ENCODE measurements at places on chromosomes 3 and 15.
A peak's percentile ranks its signal among the peaks of the same experiment; 100 is the strongest.

DNA sequence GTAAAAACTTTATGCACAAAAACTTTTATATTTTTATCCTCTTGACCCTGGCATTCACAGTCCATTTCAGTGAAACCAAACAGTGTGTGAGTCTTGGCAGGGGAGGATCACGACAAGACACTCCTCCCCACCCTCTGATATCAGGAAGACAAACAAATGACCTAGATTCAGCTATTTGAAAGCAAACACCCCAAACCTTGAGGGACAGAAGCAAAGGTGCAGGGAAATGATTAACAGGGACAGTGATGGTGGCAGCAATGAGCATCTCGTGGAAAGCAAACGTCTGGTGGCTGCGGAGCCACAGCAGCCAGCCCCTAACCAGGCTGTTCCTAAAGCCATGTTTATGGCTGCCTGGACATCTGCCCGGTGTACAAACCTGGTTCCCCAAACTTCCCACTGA is 52.1 kb downstream of the FSIP1 start:
- DNase-seq = no peak

- DNase-seq = no peak
Measured at GRCh38 chr3:129936757-129937156, 37.8 kb upstream of the TRH start.

- no peak for DNase-seq
Measured at GRCh38 chr3:99856437-99857220, 39.0 kb downstream of the CMSS1 start.

GRCh38 chr15:57526076-57526475 is 65.6 kb upstream of the MYZAP start:
- DNase-seq = no peak

DNA sequence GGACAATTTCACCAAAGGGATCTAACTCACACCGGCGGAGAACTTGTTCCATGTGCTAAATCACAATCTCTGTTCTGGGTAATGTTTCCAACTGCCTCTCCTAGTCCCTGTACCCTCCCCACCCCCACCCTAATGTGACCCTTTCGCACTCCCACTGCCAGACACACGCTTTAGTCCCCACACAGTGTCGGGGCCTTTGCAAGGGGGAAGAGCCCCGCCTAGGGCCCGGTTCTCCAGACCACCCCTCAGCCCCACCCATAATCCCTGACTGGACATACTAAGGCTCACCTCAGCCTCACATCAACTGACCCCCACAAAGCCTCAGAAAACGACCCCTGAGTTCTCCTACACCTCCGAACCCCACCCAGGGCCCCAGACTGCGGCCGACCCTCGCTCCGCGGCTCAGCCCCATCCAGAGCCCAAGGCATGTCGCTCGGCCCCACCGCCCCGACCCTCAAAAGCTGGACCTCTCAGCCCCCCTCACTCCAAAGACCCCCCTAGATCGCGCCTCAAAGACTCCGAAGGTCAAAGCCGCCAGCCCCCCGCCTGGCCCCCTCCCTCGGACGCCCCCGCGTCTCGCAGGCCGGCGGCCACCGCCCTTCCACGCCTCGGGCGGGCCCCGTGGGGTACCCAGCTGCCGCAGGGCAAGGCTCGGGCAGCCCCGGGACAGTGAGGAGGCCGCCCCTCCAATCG is 72.0 kb upstream of the MAP4 start:
- DNase-seq = no peak

GRCh38 chr15:40343512-40343911 is 2.8 kb upstream of the CCDC9B start:
- no peak for DNase-seq

GRCh38 chr3:64664397-64664796 is 23.4 kb downstream of the ADAMTS9 start:
- DNase-seq = no peak

- no peak for DNase-seq
Measured at GRCh38 chr15:58426501-58426900, 5.3 kb upstream of the LIPC start.

- DNase-seq = no peak
Measured at GRCh38 chr3:189809583-189809982, 178.4 kb downstream of the TP63 start.

DNA sequence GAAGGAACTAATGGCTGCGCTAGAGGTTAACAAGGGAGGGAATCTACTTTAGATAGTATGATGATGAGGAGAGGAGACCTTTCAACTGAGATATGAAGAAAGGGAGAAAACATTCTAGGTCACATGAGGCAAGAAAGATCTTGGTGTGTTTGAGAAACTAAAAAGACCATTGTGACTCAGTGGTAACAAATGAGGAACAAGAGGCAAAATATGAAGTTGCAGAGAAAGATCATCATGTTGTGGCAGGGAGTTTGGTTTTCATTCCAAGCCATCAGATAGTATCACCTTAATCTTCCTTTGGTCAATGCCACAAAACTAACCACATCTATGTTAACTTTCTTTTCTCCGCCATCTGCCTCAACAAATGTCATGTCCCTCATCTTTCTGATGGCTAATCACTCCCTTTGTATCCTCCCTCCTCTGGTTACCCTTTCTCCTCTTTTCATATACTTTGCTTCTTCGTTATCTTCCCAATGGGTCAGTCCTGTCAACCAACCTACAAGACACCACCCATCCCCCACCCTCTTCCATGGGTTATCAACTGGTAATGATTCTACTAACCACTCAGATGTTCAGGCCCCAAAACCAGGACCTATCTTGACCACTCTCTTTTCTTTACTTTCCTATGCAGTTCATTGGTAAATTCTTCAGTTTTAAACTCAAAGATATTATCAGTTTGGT is 2.4 kb upstream of the PDCD6IP start:
- DNase-seq = no peak

GRCh38 chr3:21697707-21698106 is 53.3 kb downstream of the ZNF385D start:
- no peak for DNase-seq

DNA sequence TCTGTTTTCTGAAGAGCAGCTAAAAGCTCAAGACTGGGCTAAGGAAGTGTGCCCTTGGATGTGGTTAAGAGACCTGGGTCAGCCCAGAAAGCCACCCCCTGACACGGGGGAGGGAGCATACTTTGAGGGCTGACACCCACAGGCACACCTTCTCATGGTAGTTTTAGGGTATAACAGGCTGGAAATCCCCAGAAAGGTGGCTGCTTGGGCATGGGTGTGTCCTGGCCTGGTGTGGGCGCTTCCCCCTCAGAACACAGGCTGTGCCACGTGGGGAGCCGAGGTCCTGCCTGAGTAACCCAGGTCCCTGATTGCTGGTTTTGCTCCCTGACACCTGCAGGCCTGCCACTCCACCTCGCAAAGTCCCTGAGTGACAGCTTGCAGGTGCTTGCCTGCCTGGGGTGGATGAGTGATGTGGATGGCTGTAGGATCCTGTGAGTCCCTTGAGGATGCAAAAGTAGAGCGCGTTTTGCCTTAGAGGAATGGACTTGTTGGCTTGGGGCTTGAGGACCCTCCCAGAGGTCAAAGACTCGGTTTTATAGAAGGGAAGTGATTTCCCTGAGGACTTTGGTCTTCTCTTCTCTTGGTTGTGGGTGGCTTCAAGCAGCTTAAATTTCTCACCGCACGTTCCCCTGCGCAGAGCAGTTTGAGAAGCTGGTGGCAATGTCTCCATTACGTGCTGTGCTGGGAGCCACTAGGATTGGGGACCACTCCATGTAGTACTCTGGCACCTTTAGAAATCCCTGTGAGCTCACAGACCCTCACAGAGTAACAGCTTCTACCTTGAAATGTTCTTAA is 94.4 kb downstream of the DNASE1L3 start:
- DNase-seq = peak; percentile 2

- DNase-seq = no peak
Measured at GRCh38 chr3:182108371-182108770, 396.6 kb downstream of the SOX2 start.

GRCh38 chr3:141366285-141367037 is 1.8 kb upstream of the ZBTB38 start:
- DNase-seq = no peak

GRCh38 chr15:74725845-74726773 is 781 bp upstream of the CYP1A1 start:
- DNase-seq = peak; percentile 23

DNA sequence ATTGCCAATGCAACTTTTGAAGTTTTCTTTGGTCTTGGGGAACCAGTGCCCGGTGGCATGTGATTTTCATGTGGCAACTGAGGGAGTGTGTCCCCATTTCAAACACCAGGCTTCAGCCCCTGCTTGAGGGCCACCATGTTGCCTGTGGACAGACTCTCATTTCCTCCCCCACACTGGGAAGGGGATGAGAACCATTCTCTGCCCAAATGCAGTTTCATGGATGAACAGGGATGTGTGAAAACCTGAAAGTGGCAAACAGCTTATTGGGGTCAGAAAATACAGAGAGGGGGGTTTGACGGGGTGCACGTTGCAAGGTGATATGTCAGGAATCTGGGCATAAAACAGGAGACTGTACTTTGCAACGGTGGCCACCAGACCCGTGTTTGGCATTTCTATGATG is 6.3 kb downstream of the FAM107A start:
- DNase-seq = no peak

DNA sequence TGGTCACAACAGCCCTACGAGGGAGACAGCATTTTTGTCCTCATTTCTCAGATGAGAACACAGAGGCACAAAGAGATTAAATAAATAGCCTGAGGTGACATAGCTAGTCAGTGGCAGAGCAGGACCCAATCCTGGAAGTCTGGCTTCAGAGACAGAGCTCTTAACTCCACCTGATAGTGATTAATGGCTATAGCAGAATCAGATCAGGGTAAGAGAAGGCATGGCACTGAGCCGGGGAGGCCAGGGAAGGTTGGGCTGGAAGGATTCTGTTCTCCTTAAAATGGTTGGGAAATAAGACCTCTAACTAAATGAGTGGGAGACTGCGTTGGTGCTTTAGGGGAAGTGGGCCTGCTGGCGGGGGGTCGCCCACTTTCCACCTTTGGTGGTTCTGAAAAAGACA is 104.5 kb downstream of the VGLL4 start:
- DNase-seq = no peak

DNA sequence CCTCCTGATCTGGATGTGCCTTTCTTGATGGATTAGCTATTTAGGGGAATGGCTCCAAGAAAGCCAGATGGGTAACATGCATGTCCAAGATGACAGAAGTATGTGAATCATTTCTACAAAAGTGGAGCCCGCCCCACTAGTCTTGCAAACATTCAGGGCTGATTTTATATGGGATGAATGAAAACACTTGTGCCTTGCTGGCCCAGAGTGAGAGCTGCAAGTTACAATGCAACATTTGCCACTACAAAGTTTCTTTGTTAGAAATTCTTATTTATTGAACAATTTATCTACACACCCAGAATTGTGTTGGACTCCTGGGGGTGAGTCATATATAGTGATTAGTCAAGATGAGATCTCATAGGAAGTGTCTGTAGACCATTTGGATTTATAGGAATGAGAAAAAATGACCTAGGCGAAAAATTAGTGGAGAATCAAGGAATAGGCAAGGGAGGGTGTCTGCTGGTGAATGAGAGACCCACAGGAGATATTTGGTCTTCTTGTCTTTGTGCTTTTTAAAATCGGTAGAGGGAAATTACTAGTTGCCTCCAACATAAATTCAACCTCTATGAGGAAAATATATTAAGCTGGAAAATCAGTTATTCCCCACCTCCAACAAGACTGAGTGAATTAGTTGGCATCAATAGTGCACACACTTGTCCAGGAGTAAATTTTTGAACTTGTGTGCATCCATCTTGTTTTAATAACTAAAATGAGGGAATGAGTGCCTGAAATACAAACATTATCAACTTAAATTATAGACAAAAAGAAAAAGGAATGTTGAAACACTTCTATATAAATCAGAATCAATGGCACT is 53.5 kb upstream of the DCBLD2 start:
- no peak for DNase-seq

DNA sequence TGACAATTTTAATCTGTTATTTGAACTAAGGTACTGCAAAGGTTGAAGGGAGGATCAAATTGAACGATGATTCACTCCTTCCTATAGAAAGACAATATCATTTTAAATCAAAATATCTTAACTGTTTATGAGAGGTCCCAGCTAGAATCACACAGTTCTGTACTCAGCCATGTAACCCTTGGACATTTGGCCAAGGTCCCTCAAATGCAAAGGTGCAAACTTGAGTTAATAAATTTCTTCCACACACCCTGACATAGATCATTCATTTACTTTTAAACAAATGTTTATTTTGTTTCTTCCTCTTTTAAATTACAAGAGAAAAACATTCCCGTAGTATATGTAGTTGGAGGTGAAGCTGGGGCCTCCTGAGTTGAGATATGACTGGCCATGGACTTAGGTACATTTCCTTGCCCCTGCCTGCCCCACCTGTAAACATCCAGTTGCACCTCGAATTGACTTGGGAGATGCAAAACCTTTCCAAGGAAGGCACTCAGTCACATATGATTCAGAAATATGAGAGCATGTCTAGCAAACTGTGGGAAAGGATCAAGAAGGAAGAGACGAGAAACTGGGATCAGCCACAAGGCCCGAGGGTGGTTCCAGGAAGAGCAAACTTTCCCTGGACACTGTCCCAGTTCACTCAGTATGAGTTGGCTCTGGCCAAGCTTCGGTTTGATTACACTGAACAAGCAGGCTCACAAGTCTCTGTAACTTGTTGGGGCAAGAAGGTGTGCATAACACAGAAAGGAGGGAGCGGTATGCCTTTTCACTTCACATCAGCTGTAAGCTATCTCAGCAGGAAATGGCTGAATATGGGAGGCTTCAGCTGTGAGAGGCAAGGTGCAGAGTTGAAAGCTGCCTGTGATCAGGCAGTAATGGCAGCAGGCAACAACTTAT is 6.7 kb downstream of the TNFSF10 start:
- no peak for DNase-seq

DNA sequence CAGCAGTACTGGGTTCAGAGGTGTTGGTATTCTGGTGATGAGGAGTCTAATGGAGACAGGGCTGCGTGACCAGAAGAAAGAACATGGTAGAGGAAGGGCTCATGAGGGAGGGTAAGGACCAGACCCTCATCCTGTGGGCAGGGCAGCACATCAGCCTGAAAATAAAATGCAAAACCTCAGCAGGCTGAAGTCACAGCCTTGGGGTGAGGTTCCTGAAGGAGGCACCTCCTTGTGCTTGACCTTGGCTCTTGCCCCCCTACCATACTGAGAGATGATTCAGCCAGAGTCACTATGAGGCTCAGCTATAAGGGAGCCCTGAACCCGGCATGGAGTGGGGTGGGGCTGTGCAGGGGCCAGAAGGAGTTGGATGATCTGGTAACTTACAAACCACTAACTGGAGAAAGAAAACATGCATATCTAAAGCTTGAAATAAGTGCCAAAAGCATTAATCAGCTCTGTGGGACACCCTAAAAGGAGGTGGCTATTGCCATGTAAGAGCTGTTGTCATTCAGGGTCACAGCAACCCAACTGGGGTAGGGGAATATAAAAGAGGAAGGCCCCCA is 60.2 kb downstream of the CORO2B start:
- DNase-seq = no peak

GRCh38 chr3:126948980-126949535 is 33.9 kb upstream of the PLXNA1 start:
- DNase-seq = no peak

Measured in stimulated activated CD8-positive, alpha-beta memory T cell treated with anti-CD3 and anti-CD28 coated beads, Interleukin-15, amount 100 ng/mL, for 24 hours (primary cell).